Fibroblast of skin of scalp (primary cell): ENCODE measurements at places on chromosomes 1 and 21.

DNA sequence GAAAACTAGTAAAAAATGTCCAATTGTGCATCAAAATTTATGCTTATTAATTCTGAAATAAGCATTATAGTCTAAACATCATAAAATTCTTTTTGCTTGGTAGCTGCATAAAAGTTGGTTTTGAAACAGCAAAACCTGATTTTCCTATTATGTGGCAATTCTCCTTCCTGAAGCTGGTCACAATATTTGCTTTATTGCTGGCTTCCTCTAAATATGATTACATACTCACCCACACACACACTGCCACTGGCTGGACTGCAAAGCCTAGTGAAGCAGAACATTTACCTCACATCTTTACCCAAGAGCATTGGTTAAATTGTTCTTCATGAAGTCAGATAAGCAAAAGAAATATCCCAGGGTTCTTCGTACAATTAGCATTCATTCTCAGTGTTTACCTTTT, 103.0 kb downstream of the NR5A2 start:
- DNase-seq, result no peak

DNA sequence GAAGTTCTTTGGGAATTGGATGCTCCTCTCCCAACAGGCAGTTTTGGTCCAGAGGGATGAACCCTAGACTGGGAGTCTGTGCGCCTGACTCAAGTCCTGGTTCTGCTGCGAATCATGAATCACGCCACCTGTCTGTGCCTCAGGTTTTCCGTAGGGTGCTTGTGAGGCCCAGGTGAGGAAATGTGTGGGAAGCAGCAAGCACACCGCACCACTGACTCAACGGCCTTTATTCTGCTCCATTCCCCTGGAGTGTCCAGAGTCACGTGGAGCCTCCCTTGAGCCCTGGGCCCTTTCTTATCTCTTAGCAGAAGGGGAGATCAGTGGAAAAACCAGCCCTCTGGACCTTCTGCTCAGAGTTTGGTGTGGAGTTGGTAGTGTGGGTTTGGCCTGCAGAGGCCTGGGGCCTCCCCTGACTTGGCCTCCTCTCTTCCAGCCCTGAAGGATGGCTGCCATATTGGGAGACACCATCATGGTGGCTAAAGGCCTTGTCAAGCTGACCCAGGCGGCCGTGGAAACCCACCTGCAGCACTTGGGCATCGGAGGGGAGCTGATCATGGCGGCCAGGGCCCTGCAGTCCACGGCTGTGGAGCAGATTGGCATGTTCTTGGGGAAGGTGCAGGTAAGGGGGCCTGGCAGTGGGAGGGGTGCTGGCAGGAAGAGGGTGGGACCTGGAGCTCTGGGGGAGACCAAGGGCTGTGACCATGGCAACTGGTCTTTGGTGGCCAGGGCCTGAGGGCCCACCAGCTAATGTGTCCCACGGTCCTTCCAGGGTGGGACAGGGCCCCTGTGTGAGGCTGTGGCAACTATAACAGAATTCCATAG, 21.1 kb downstream of the COQ8A start:
- DNase-seq, result no peak

- no peak for DNase-seq
Observed at GRCh38 chr21:34596561-34597271, 18.2 kb downstream of the RCAN1 start.

DNA sequence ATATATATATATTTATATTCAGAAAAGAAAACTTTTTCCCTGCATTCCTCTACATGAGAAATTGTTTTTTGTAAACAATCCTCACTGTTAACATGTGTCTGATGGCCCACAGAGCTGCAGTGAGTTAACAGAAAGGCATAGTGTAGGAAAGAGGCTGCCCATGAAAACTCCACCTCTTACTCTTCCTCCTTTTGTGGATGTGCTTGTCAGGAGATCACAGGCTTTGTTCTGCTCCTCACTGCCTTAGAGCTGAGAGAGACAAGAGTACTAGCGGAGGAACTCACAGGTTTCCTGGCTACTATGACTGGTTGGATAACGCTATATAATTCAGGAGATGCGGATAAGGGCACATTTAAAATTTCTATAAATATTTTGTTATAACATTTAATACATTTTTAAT, 200.6 kb downstream of the BRINP3 start:
- DNase-seq, result no peak
